ENCODE measurements at places on chromosomes 7 and 10.

DNA sequence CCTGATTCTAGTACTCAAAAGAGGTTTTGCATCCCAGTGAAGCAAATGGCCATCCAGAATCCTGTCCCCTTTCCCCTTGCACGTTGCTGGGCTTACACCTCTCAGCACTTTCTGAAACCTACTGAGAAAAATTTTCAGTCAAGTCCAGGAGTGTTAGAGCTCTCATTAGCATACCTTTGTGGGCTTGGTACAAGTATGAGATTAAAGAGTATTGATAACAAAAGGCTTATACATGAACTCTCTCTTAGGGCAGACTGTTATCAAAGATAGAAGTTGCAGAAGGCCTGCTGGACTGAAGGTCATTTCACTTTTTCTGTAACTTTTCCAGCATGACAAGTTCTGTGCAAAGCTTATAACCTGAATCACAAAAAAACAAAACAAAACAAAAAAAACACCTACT, at the start of gene ASAH2:
Gene ASAH2, minus strand, starts transcription at position 123 of the 400 bp plus-strand sequence. CDS start 2,906 bp downstream, outside the sequence.
- DNase-seq, result no peak

DNA sequence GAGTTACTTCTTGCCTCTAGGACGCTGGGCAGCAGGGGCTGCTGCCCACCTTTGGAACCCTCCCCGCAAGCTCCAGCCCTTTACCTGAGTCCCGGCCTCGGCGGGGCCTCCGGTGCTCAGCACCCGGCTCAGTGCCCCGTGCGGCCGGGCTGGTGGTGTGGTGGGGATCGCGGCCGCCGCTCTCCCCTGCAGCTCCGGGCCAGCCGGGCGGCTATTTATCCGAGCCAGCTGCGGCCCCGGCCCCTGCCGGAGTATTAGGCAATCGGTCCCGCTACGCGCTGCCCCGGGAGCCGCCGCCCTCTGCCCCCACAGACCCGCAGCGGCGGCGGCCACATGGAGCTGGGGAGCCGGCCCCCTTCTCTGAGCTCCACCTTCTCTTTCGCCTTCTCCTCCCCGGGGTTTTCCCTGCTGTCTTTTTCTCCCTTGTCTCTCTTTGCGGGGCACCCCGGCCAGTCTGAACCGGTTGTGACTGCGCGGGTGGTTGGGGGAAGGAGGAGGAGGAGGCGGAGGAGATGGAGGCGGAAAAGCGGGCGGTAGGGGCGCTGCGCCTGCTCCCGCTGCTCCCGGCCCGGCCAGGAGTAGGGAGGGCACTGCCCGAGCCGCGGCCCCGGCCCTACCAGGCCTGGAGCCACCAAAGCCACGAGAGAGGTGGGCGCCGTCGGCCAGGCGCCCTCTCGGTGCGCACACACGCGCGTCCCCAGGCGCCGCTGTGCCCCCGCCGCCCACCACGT, at the start of gene SLC16A9:
Gene SLC16A9, minus strand, starts transcription at position 456 of the 731 bp plus-strand sequence. CDS start 25,559 bp downstream, outside the sequence.
- no peak for DNase-seq

GRCh38 chr10:11742009-11742778, at the start of gene ECHDC3:
ECHDC3 (plus strand) TSS chr10:11742382; CDS start chr10:11742577, 195 bp downstream.
- DNase-seq, result no peak

GRCh38 chr10:132962623-132963429, 20.5 kb upstream of the CFAP46 start:
- no peak for DNase-seq

DNA sequence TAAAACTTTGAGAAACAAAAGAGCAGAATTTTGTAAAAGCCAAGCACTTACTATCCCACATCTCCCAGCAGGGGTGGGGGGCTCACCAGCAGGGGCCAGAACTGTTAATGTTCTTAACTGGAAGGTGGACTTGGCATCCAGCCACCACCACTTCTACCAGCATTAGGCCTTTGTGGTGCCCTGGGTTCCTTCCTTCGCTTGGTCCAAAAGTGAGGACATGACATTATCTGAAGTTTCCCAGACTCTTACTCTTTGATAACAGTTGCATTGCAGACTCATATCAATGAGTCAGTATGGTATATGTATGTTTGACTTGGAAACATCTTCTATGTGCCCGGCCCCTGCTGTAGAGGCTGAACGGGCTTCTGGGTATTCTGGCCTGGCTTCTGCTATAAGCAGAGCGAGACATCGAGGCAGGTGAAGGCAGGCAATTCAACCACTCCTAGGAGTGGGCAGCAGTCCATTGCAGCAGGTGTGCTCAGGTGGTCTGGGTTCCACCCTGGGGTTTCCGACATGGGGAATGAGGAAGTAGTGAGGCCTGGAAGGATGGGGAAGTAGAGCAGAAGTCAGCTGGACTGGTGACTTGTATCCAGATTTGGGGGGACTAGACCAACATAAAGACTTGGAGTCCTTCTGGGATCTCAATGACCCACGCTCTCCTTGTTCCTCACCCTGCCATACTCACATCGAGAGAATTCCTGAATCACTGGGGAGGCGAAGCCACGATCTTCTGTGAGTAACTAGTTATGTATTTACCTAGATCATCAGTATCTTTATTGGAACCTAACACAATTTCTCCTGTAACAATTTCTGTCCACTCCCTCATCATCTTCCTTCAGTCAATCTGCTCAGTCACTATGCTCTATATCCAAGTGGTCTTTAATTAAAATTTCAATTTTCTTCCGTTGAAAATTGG, 4.1 kb downstream of the ZNF777 start:
- DNase-seq, result no peak

- DNase-seq, result no peak
Observed at GRCh38 chr10:14200698-14201544, 129.8 kb downstream of the FRMD4A start.

DNA sequence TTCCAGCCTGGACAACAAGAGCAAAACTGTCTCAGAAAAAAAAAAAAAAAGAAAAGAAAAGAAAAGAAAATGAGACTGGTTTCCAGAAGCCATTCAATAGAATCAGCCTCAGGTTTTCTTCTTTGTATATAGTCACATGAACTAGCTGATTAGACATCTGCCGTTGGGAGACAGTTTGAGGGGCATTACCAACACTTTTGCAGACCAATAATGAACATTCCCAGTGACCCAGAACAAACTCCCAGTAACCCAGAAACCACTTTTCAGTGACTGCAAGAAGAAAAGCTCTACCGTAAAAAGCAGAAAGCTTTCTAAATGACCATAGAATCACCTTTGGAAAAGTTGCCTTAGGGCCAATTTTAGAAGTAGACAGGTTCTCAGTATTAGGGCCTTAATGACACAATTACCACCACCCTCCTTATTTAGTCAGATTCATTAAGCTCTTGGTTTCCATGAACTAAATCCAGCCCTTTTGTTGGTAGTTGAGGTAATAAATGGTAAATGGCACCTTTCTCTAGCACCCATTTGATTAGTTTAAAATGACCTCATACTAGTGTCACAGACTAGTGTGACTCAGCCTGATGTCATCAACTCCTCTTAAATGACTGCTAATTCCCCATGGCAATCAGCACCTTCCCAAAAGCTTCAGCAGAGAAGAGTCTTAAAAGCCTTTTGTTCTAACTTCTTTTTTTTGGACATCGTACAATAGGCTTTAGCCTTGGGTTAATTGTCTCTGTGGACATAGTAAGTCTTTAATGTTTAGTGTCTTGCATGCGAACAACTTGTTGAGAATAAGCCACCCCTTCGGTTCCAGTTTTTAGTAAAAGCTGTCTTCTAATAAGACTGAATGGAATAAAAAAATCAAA, 33.6 kb upstream of the XRCC2 start:
- no peak for DNase-seq

All from SK-N-MC (cell line).